Activated effector memory CD4-positive, alpha-beta T cell treated with anti-CD3 and anti-CD28 coated beads, Interleukin-2, amount 50 U/mL, for 16 hours (primary cell): ENCODE measurements at places on chromosomes 4 and X.

GRCh38 chr4:2827071-2827873 lies 16.4 kb upstream of the ADD1 start:
- no peak for DNase-seq

DNA sequence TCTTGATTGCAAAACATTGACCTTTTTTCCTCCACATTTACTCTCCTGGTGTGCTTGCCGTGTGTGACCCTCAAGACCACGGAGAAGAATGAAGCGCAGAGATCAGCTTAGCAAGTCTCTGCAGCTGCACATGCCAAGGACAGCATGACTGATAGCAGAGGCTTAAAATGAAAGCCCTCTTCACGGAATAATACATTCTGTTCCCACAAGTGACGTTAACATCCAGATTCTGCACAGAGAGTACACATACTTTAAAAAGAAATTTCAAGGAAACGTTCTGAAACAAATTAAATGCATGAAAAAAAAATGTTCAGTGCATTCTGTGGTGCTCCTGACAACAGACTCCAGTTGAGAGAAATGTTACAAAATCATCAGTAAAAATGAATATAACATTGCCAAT lies 60.9 kb downstream of the SLC7A11 start:
- DNase-seq: no peak

DNA sequence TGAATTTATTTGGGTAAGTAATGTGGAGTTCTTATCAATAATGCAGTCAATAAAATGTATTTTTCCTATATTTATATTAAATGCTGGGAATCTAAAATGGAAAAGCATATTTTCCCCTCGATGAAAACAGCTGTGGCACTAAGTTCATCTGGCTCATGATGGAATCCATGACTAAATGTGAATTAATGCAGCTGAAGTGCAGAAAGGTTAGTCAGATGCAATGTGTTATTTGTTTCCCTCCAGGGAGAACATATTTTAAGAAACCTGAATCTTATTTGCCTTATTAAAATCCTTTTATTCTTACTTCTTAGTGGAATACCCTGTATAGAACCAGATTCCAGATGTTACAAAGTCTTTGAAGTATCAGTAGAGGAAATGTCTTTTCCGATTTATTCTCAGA lies 247.9 kb downstream of the ARHGAP24 start:
- DNase-seq: no peak

DNA sequence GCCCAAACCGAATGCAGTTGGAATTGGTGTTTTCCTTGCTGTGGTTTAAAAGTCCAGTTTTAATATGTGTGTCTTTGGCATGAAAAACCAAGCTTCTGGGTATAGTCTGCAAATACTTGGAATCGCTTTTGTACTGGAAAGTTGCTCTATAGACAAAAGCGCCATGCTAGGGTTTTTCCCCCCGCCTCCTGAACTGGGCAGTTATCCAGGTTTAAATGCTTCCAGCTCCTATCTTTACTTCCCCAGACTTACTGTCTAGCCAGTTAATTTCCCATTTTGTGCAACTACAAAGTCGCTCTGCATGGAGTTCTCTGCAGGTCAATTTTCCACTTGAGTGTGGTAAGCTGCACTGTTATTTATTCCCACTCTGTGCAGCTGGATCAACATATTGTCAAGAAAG lies 2.7 kb downstream of the RASL11B start:
- no peak for DNase-seq

DNA sequence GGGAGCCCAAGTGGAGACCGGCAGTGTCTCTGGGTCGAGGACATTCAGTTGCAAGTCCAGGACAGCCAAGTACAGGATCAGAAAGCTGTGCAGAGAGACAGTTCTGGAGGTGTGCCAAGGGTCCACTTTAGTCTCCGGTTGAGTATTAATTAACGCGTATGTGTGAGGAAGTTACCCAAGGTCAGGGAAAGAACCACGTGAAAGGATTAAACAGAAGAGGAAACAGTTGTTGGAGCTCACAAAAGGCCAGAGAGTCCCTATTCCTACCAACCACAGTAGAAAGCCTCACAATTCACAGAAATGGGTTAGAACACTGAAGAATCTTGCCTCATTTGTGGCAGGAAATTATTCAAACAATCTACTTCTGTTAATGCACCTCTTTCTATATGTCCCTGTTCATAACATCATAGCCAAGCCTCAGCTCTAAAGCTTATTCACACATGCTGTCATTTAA lies 17.9 kb upstream of the NSUN7 start:
- DNase-seq: no peak

- DNase-seq: no peak
Measured at GRCh38 chr4:98838977-98839618, 89.8 kb downstream of the EIF4E start.

DNA sequence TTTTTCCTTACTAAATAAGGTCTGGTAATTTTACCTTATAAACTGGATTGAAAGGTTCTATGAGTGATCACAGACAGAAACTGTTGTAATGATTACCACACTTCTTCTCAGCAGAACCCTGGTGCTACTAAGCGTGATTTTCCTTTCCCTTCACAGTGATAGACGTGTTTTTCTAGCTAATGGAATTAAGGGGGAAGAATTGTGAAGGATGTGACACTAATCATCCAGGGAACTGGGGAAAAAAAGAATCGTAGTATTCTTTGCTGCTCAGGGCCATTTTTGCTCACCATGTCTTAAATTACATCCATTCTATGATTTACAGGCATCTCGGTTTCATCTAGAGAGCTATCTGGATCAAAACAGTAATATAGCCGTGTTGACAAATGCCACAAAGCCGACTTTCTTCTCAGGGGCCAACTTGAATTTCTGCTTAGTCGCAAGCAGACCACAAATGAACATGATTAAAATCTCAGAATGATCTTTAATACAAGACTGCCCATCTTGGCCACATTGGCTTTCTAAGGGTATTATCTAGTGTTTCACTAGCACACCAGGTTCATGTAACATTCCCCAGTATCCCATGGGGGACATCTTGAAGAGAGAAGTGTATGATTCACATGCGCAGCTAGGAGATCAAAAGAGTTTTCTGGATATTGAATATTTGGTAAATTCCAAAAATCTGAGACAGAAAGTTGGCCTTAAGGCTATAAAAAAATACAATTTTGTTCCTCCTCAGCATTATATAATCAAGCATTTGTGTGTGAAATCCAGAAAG lies 154.0 kb downstream of the UGT8 start:
- no peak for DNase-seq

- DNase-seq: no peak
Measured at GRCh38 chr4:149441338-149441737, 374.3 kb downstream of the IQCM start.

GRCh38 chr4:135840781-135841180 lies 1639.2 kb upstream of the PABPC4L start:
- no peak for DNase-seq

DNA sequence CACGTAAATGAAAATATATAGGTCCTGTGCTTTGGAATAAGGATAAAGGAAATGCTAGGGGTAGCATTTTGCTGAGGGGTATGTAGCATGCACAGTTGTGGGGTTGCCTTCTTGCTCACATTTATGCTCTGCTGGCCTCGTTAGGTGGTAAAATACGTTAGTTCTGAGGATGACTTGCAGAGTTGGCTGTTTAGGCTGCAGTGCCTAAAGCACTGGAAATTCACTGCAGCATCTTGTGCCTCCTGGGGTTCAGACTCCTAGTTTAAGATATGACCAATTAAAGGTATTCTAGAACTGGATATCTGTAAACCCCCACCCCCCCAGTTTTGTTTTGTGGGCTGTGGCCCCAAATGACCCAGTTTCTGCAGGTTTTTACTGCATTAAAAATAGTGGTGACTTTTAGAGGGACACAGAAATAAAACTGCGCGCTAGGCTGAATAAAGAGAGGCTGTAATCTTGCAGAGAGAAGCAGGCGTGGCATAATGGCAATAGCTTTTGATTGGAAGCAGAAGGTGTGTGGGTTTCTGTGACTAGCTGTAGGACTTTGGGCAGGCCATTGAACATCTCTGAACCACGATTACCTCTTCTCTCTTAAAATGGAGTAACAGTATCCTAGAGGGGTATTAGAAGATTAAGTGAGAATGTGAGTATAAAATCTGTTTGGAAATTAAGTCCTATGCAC lies 79.3 kb downstream of the REPS2 start:
- no peak for DNase-seq

DNA sequence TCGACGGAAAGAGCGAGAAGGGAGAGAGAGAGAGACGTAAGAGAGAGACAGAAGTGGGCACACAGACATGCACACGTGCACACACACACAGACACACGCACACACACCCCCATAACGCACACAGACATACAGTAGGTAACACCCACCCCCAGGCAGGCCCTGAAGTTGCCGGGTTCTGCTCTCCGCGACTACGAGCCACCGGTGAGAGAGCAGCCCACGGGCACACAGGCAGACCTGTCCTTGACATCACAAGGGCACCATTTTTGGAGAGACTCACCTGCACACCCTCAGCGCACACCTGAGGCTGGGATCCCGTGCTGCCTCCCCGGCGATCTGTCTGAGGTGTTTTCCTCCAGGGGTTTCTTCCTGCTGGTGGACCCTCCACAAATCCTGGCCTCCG lies 1171.0 kb upstream of the PCDH10 start:
- no peak for DNase-seq

GRCh38 chr4:12791536-12791935 lies 692.6 kb downstream of the RAB28 start:
- DNase-seq: no peak

DNA sequence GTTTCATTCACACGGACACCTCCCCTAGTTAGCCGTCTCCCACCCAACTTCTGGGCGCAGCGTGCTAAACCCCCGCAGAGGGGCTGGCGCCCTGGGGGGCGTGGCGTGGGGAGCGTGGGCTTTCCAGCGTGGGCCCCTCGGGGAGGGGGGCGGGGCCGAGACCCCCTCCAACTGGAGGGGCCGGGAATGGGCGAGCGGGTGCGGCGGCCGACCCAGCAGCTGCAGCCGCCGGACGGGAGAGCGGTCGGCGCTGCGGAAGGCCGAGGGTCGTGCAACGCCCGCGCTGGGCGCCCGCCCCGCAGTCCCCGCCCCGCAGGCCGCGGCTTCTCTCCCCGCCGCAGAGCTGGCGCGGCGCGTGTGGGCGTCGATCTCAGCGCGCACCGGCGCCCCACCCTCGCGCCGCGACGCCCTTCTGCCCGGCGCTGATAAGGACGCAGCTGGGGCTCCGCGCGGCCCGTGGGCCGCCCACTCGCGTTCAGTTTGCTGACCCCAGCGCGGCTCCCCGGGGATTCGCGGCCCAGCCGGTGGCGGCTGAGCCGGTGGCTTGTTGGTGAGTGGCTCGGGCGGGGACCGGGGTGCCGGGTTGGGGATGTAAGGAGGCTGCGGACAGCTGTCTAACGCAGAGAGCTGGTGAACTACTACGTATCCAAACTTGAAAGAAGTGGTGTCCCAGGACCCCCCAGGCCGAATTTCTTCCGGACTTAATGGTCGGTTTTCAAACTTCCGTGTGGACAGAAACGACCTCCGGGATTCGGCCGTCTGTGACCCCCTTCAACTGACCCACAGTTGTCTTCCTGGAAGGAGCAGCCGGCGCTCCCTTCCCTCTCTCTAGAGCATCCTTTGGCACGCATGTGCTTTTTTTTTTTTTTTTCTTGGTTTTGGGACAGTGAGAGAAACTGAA lies 1.5 kb downstream of the FHDC1 start:
- DNase-seq: no peak

DNA sequence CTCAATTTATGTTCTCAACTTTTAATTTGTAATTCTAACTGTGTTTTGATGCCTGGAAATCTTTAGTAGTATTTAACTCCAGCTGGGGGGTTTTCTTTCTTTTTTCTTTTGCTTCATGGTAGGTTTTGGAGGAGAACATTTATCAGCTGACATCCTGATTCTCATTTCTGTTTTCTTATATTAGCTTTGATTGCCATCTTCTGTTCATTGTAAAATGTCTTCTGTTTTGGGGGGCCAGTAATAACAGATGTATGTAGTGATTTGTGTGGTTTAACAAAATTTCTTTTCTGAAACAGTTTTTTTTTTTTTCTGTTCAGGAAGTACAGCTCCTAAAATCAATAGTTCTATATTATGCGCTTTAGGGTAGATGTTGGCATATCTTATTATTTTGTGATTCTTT lies 182.2 kb downstream of the GABRB1 start:
- no peak for DNase-seq

- DNase-seq: no peak
Measured at GRCh38 chrX:149374751-149375150, 130.4 kb downstream of the IDS start.

GRCh38 chr4:186557486-186557885 lies 2.1 kb upstream of the MTNR1A start:
- DNase-seq: no peak

- no peak for DNase-seq
Measured at GRCh38 chr4:121669163-121669550, 27.6 kb downstream of the ANXA5 start.

DNA sequence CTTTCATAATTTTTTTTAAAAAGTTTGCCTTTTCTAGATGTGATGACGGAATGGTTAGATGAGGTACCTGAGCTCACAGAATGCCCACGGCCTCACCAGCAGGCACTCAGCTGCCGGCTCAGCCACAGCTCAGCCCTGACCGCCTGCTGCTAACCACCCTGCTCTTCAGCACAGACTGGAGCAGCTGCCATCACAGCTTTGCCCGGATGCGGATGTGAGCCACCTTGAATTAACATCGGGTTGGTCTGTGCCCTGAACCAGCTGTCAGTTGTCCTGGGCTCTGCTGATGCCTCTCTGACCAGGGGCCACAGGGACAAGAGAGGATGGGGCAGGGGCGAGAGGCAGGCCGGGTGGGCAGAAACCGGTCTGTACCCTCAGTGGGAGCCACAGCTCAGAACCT lies 93.3 kb downstream of the HMX1 start:
- DNase-seq: no peak

DNA sequence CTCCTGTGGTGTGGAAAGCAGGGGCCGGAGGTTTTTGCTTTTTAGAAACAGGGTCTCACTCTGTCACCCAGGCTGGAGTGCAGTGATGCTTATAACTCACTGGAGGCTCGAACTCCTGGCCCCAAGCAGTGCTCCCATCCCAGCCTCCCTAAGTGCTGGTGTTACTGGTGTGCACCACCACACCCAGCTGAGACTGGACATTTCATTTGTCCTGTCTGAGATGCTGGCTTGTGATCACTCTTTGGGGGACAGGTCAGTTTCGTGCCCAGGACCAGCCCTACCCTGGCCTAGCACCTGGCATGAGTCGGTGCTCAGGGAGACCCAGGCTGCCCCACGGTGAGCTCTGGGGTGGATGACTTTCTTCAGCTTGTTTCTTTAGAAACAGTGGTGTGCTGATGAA lies 11.3 kb downstream of the PSAPL1 start:
- DNase-seq: peak; percentile 16

DNA sequence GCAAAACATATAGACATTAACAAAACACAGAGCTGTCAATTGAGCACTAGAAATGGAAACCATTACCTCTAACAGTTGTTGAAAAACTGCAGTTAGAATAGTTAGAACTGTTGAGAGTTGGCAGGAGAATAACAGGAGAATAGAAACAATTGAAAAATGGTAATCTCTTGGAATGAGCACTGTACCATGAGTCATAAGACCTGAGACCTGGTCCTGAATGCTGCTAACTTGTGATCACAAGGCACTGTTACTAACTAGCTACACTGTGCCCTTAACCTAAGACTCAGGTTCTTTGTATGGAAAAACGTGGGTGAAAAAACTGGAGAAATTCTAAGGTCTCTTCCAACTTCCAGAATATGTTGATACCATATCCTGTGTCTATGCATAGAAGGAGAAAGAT lies 29.3 kb downstream of the FAM114A1 start:
- DNase-seq: no peak
